Activated CD4-positive, alpha-beta T cell treated with anti-CD3 and anti-CD28 coated beads, Interleukin-2, Interleukin-4, amounts not matched to agents 100 ng/mL and 50 ng/mL, durations not matched to agents 16 hours and 8 hours (primary cell): ENCODE measurements at places on chromosomes 13 and 19.

- no peak for DNase-seq
Observed at GRCh38 chr19:1324806-1325567, 39.3 kb downstream of the EFNA2 start.

DNA sequence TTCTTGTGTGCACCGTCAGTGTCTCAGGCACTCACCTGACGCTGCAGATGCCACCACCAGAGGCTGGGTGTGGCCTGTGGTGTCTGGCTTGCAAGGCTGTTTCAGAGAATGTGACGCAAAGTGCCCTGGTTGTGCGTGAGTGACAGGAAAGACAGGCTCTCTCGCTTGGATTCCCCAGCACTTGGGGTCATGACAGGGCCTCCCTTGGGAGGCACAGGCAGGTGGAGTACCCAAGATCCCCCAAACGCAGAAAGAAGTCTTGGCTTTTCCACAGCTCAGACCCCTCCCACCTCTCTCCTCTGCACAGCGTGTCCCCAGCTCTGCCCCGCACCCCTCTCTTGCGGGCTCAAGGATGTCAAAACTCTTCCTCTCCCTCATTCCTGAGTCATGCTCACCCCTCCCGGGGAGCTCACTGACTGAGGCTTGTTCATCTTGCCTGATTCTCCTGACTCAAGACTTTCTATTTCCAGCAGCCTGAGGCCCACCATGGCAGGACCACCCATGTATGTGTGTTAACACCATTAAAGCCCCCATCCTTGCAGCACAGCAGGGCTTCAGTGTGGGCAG, 21.0 kb downstream of the DHX34 start:
- DNase-seq: no peak

DNA sequence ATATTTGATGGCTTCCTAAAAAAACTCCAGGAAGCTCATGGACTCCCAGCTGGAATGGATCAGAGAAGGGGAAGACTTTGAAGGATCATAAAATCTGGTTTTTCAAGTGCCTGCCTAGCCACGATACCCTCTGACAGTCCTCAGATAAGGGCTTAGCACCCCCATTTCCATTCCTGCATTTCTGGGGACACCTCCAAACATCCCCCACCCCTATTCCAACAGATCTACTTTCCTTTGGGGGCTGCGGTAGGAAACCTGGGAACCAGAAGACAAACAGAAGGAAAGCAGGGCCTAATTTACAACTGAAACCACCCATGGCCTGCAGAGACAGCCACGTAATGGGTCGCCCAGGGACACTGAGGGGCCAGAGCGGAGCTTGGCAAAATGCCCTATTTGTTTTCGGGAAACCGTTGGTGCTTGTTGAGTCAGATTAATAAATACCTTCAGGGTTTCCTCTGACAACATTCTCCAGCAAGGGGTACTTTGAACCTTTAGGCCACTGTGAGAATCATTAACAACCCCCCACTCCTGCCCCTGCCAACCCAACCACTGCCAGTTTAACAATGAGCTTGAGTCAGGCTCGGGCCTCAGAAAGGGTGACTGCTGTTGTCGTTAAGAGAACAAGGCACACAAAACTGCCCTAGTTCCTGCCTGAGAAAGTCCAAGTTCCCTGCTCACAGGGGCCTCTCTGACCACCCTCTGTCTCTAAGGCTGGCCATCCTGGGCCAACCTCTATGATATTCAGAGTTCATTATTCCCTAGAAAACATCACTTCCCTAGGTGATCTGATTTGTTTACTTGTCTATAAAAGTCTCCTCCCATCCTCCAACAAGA, 23.5 kb downstream of the RHPN2 start:
- no peak for DNase-seq

GRCh38 chr13:80931118-80931517, 590.2 kb upstream of the SPRY2 start:
- DNase-seq: no peak

DNA sequence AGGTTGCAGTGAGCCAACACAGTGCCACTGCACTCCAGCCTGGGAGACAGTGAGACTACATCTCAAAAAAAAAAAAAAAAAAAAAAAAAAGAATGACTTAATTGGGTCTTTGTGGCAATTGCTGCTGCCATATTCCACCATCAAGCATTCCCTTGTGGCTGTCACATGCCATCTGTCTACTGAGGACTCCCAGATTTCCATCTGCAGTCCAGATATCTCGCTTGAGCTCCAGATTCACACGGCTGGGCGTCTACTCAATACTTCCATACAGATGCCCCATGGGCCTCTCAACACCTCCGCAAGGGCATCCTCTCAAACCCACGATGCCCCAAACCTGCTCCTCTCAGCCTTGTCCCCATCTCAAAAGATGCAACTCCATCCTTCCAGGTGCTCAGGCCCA, 12.9 kb downstream of the TMEM143 start:
- no peak for DNase-seq

DNA sequence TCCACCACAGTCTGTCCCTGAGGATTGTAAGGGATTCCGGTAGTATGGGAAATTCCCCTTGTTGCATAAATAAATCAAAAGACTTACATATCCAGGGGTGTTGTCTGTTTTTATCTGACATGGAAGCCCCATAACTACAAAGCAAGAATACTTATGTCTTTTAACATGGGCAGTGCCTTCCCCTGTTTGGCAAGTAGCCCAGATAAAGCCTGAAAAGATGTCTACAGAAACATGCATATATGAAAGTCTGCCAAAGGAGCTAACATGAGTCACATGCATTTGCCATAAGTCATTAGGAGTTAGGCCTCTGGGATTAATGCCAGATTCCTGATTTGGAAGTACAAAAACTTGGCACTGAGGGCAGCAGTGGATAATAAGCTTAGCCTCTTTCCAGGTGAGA, 62.1 kb downstream of the ZNF737 start:
- DNase-seq: no peak

DNA sequence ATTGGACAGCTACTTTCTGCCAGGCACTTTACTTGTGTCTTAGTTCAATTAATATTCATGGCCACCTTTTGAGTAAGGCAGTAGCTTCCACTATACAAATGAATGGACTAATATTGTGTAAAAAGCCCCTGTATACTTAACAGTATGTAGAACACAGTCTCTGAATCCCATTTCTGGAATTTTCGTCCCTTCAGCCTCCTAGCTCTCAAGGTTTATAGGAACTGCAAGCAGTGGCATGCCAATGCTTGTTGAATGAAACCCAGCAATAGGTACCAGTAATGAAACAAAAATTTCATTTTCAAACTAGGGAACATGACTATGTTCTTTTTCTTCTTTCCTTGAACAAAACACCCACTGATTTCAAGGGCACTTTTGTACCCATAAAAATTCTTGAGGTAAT, 361.6 kb downstream of the TDRD3 start:
- no peak for DNase-seq

GRCh38 chr19:11434703-11435056, 241 bp downstream of the ODAD3 start:
- DNase-seq: no peak

DNA sequence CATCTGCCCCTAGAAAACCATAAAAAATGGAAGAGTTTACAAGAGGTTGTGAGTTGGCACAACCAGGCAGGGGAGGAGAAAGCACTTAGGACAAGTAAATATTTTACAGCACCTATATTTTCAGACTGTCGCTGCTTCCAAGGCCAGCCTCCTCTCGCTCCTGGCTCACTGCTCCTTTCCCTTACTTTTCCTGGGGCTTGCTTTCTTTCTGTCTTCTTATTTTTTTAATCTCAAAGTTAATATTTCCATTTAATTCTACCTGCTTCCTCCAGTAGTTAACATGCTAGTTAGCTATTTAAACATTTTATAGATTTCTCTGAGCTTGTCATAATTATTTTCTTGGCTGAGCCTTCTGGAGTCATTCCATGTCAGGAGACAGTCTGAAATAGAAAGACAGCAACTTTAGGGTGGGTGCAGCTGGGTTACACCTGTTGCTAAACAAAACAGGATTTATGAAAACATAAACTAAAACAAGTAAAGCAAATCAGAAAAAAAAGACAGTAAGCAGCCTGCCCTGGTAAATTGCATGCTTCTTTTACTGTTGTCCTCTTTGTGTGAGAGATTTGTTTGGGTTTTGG, 330.1 kb downstream of the DLEU7 start:
- DNase-seq: no peak

DNA sequence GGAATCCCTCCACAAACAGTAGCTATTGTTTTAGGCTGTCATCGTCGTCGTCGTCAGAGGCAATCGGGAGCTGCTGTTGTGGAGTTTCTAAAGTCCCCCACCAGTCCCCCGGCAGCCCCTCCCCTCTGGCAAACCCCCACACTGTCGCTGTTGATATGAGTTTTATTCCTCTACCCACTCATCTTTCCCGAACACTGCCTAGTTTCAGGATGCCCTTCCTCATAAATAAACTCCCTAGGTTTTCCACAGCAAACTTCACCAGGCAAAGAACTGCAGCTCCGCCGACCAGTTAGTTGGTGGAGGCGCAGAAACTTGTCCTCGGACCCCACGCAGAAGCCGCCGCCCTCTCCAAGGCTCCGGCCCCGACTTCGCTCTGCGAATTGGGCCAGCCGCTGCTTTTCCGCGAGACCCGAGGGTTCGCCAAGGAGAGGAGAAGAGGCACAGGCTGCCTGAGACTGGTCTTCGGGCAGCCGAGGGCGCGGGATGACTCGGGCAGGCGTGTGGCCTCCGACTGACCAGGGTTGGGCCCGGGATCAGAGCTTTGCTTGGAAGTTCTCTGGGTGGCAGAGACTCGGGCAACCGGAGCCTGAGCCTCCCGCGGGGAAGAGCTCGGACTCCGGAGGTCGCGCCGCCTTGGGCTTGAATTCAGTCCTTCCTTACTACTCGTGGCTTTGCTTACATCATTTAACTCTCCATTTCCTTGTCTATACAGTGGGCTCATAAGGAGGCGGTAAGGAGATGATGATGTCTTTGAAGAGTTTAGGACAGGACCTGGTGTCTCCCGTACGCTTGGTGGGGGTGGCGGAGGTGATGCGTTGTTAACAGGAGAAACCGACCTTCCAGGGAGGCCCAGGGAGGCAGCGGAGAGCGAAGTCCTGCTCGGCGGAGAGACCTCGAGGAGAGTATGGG, 7.9 kb downstream of the PDX1 start:
- no peak for DNase-seq

- peak; percentile 72 for DNase-seq
Observed at GRCh38 chr19:2168619-2169424, 5.1 kb downstream of the DOT1L start.

- DNase-seq: no peak
Observed at GRCh38 chr13:33132644-33133440, 116.6 kb downstream of the KL start.

DNA sequence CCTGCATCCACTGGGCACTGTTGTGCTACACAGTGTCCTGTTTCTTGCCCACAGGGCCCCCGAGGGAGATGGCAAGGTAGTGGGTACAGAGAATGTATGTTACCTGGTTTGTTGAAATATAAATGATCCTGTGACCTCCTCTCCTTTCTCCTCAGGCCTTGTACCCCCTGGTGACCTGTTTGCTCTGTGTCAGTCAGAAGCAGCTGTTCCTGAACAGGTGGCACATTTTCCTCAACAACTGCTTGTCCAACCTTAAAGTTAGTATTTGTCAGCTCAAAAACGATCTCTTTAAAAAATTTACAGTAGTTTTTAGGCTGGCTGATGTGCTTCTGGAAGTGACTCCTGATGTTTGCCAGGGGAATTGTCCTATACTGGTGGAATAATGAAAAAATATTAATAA, 105.1 kb downstream of the FRY start:
- DNase-seq: no peak

- DNase-seq: no peak
Observed at GRCh38 chr13:46612267-46612666, 59.3 kb downstream of the LRCH1 start.

DNA sequence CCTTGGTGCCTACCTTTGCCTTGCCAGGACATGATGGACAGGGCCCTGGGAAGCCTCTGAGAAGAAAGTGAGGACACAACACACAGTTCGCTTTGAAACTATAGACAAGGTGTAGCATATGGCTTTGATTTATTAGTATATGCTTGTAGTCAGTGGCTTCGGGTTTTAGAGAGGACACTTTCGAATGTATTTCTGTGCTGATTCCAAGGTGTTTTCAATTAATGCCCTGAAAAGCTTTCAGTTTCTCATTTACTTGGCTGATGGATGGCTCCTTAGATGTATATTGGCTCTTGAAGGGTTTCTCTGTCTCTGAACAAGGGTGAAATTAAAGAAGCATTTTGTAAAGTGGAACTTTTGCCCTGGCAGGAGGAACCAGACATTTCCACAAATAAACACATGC, 106.9 kb downstream of the POSTN start:
- DNase-seq: no peak

DNA sequence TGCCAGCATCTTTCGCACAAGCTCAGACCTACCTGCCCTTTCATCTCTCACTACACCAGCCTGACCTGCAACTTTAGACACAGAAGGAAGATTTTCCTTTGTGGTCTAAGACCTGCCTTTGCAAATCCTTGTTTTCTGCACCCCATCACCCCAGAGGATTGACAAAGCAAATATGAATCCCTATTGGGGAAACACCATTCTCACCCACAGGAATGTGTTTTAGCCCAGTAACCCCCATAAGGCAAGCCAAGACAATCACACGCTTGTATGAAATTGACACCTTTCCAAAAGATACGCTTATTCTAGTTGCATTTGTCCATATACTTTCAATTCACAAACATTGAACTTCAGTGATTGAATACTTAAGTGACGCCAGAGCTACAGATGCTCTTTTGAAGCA, 55.7 kb downstream of the SPATA13 start:
- DNase-seq: no peak

DNA sequence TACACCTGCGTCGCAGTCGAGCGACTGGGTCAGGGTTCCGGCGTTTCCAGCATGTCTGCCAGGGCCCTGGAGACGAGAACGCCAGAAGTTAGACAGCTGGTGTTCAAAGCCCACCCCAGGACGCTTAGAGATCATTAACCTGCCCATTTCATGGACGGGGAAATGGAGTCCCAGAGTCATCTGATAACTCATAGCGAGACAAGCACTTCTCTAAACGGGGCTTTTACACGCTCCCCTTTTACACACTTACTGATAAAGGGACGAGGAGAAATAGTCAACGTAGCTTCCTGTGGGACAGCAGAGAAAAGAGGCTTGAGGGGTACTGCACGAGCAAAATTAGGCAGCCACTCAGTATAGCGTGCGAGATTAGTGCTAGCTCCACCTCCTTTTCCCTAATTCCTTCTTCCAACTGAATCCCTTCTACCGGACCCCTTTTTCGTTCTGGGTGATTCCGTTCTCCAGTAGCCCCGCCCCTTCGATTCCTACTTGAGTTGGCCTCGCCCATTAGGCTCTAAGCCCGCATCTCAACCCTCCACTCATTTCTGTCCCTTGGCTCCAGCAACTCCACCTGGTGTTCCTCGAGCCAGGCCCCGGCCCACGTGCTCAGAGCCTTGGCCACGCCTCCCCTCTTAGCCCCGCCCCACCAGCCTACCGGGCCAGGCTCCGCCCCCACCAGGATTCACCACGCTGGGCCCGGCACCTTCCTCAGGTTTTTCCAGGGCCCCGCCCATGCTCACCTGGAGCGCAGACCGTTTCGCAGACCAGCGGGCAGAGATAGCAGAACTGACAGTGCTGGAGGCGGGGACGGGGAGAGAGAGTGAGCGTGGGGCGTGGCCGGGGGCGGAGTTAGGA, 3.7 kb downstream of the HRC start:
- DNase-seq: no peak

GRCh38 chr13:34246511-34246910, 428.6 kb downstream of the RFC3 start:
- no peak for DNase-seq
